ENCODE measurements at places on chromosomes 4 and X. TPM values are rescaled to one million over a fixed set of nuclear protein-coding genes. Genes with fewer than 3 reads are reported as not detected.

- no peak for DNase-seq
Measured at GRCh38 chr4:1408418-1408817, 2.2 kb upstream of the NKX1-1 start.

CENPI gene
- 4.3 TPM for total RNA-seq

ATP11C gene
- 48.2 TPM for total RNA-seq

- peak; percentile 65 for DNase-seq
Measured at GRCh38 chr4:165222651-165222994, 15.3 kb downstream of the KLHL2 start.

SULT1E1 gene
- 0.41 TPM for total RNA-seq

- peak; percentile 10 for DNase-seq
Measured at GRCh38 chr4:6988016-6988715, 55.0 kb upstream of the TADA2B start.

UVSSA gene
- 32.2 TPM for total RNA-seq

GRCh38 chrX:12443534-12444098 lies 305.3 kb downstream of the FRMPD4 start:
- no peak for DNase-seq

PHOX2B gene
- not detected for total RNA-seq

All from fibroblast of the aortic adventitia (primary cell).